ENCODE measurements at places on chromosomes 16 and 17.

DNA sequence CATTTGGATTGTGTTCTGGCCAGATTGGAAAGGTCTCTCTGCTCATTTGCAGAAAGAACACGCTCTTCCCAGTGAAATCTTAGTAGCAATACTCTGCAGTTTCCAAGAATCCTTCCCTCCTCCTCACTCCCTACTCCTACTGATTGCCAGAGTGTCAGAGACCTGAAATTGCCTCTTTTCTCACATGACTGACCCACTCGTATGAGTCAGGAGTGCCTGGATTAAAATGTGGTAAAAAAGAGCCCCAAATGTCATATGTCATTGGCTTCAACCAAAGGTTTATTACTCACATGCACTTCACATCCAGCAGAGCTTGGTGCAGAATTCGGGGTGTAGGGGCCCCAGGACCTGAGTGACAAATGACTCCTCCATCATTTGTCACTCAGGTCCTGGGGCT, 39.7 kb upstream of the IRX3 start:
- DNase-seq = no peak

DNA sequence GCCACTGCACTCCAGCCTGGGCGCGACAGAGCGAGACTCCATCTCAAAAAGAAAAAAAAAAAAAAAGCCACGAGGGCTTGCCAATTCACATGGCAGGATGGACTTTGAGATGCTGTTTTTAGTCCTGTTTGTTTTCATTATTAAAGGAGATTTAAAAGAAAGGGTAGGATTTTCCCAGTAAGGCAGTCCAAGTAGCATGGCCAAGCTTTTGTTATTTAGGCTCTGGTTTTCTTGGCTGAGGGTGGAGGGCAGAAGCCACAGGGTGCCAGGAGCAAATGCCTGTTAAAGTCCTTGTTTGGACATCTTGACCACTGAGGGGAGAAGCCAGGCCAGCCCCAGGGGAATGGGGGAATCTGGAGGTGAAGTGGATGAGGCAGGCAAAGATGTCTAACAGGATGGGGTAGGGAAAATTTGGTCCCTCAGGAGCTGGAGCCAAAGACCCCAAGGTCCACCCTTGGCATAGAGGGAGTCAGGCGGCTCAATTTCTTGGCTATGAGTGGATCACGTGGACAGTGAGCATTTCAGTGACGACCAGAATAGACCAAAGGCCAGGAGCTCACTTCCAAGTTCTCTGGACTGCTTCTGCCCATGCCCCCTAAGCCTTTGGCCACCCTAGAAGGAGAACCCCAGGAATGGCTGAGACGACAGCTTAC, 20.8 kb upstream of the PLLP start:
- no peak for DNase-seq

GRCh38 chr17:20066253-20066652, 57.1 kb downstream of the SPECC1 start:
- DNase-seq = no peak

GRCh38 chr16:1351215-1351581, 480 bp downstream of the TSR3 start:
- DNase-seq = no peak

GRCh38 chr16:27302126-27302525, 11.6 kb upstream of the IL4R start:
- peak; percentile 55 for DNase-seq

DNA sequence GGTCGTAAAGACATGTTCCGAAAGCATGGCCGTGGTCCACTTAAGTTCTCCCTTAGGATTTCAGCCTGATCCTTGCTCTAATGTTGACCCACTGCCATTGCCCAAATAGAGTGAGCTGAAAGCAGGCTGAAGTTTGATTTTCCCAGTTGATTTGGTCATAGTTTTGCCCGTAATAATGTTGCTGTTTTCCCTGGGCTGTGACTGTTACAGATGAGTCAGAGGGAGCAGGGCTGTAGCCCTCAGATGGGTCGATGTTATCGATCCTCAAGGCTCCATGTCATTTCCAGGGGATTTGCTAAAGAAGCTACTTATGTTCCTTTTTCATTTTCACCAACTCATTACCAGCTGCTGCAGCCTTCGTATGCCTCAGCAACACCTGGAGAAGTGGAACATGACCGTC, 169.0 kb upstream of the ZFHX3 start:
- DNase-seq = no peak

DNA sequence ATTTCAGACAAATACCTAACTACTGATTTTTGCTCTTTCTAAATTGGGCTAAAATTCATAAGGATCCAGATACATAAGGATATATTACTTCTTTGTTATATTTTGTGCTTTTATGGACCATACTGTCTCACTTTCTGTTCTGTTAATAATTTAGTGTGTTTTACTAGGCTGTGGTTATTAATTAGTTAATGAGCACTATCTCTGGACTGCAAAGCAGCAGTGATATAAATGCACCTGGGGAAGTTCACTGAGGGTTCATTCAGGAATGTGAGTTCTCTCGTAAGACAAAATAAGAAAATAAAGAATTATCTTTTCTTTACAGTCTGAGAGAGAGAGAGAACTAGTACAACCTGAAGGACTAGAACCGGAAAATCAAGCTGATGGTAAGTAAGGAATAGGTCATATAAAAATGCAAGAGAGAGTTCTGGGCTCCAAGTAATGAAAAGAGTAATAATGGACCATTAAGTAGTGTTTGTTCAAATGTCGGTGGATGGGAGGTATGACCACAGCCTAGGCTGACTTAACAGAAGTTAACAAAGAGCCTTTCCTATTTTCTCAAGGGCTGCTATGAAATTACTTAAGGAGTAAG, 55.6 kb downstream of the IKZF3 start:
- no peak for DNase-seq

DNA sequence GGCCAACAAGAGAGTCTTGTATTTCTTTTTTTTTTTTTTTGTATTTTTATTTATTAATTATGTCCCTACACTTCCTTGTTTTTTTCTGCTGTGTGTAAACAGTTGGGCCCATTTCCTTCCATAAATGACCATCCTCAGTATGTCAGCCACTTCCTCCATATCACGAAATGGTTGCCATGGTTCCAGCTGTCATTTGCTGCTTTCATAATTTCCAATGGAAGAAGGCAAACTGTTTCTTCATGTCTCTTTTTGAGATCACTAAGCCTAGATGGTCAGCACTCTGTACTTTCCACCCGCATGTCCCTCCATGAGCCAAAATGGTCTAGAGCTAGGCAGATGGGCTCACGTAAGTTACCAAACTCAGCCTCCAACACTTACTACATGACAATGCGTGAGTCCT, 133.5 kb upstream of the FOXF1 start:
- no peak for DNase-seq

GRCh38 chr17:27495460-27495859, 39.2 kb downstream of the KSR1 start:
- peak; percentile 54 for DNase-seq

- no peak for DNase-seq
Measured at GRCh38 chr17:30790279-30790678, 34.2 kb downstream of the CRLF3 start.

- DNase-seq = no peak
Measured at GRCh38 chr17:59402760-59403159, 71.3 kb downstream of the YPEL2 start.

DNA sequence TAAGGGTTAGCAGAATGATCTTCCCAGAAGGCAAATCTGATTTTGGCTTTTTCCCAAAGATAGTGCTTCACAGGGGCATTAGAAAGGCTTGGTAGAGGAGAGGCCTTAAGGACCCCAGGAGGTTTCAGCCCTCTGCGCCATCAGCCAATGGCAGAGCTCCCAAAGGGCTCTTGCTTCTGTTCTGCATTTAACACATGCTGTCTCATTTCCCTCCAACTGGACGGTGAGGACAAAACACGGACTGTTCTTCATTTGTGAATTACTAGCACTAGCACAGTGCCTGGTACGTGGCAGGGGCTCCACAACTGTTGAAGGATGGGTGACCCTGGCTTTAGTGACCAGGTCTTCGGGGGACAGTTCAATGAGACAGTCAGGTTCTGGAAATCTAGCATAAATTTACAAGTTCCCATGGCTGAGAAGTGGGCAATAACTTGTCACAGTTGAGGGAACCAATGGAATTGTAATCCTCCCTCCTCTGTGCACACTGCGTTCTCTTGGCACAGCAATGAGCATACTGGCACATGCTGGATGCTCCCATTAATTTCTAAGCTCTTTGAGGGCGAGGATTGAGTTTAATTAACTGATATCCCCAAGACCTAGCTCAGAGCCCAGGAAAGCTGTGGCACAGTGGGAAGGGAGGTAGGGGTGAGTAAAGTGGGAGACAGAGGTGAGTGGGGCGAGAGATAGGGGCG, 45.4 kb downstream of the COG7 start:
- DNase-seq = no peak

DNA sequence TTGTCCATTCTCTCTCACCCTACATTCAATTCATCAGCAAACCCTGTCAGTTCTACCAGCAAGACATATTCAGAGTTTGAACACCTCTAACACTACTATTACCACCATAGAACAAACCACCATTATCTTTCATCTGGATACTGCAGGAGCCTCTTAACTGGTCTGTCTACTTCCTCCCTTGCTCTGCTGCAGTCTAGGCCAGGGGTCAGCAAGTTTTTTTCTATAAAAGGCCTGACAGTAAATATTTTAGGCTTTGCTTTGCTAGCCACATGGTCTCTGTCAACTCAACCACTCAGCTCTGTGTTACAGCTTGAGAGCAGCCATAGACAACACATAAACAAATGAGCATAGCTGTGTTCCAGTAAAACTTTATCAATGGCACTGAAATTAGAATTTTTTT, 13.8 kb downstream of the KCTD19 start:
- DNase-seq = no peak

DNA sequence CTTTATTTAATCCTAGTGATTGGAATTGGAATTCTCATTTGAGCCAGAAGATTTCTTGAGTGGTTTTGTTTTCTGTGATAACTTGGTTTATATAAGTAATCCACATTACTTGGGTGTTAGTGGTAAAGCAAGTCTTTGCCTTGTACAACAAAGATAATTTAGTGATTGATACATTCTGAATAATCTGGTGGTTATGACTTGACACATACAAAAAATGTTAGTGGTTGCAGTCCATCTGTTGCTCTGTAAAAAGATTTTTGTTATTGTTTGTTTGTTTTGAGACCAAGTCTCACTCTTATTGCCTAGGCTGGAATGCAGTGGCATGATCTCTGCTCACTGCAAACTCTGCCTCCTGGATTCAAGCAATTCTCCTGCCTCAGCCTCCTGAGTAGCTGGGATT, 13.2 kb downstream of the OMG start:
- DNase-seq = no peak

DNA sequence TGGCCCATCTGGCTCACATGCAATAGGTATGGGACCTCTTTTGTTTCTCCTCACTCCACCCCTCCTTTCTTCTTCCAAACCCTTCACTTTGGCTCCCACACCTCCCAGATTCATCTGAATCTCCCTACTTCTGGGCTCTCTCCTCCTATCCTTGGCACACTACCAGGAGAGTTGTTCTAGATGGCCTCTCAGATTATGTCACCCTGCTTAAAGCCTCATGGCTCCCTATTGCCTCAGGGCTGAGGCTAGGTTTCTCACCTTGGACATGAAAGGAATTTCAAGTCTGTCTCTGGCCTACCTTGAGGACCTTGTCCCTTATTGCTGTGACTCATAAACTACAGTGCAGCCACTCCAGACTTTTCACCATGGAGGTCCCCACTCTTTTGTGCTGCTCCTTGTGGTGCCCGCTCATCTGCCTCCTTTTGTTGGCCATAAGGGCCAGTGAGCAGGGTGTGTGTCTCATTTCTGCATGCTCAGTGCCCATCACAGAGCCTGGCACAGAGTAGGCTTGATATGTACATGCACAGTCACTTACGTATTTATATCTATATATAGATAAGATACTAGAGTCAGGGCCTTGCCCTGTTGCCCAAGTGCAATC, 1.0 kb upstream of the MFAP4 start:
- DNase-seq = no peak

GRCh38 chr17:43402078-43402477, 3.3 kb downstream of the ARL4D start:
- DNase-seq = no peak

GRCh38 chr17:31459716-31460115, 68.2 kb downstream of the RAB11FIP4 start:
- DNase-seq = no peak

DNA sequence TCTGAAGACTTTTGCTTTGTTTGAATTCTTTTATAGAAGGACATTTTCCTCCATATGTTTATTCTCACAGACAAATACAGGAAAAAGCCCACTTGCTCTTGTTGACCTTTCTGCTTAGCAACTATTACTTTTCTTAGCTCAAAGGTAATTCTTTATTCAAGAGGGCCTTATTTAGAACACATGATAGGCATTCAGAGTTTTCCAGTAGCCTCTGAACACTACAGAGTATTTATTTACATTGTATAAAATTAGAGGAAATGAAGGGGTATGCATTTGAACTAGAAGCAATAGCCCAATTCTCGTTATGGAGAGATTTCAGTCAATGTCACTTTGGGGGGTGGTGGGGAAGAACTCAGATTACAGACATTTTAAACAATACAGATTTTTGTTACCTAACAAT, 581.7 kb downstream of the KCNJ2 start:
- DNase-seq = no peak

DNA sequence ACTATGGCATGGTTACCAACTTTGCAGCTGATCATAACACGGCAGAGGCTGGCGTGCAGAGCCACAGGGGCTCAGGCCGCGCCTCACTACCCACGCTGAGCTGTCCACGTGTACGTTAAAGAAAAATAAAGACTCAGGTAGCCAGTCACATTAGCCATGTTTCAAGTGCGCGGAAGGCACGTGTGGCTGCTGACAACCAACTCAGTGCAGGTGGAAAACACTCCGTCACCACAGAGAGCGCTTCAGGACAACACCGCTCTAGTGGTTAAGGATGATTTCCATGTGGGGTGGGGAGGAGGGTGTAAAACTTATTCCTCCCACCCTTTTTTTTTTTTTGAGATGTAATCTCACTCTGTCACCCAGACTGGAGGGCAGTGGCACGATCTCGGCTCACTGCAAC, 33.8 kb downstream of the ZCCHC14 start:
- no peak for DNase-seq

- DNase-seq = no peak
Measured at GRCh38 chr17:79739148-79740062, 8.7 kb downstream of the ENPP7 start.

DNA sequence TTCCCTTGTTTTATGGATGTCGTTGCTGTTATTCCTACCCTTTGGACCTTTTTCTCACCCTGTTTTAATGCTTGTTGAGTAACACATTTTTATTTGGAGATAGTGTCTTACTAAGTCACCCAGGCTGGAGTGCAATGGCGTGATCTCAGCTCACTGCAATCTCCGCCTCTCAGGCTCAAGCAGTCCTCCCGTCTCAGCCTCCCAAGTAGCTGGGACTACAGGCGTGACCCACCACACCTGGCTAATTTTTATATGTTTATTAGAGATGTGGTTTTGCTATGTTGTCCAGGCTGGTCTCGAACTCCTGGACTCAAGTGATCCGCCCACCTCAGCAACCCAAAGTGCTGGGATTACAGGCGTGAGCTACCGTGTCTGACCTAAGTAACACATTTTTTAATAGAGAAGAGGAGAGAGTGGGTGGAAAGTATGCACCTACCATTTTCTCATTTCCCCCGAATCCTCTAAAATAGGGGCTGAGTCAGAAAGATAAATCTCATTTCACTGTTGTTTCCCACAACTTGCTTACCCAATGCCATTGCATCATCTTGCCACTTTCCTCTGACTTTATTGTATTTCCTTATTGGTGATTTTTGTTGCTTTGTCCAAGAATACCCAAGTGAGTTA, 7.0 kb downstream of the DHX40 start:
- peak; percentile 26 for DNase-seq
